Cardiac ventricle fibroblast (primary cell): ENCODE measurements at places on chromosomes 3 and 15. TPM values are rescaled to one million over a fixed set of nuclear protein-coding genes. Genes with fewer than 3 reads are reported as not detected.

The CCR9 gene
- not detected in 2 replicates for total RNA-seq

The ARPP21 gene
- not detected in 2 replicates for total RNA-seq

The GUCA1C gene
- total RNA-seq: not detected in 2 replicates

The ZNF502 gene
- total RNA-seq: 3.4 and 5.5 TPM in 2 replicates

The FBXW12 gene
- total RNA-seq: not detected in 2 replicates

The VGLL3 gene
- total RNA-seq: 40.6 and 41.7 TPM in 2 replicates

The CPLX3 gene
- total RNA-seq: not detected in 2 replicates

The FES gene
- 21.8 and 32.7 TPM in 2 replicates for total RNA-seq

The ITPKA gene
- 0.78 and 1.1 TPM in 2 replicates for total RNA-seq

The ALS2CL gene
- total RNA-seq: 0.19 and 0.29 TPM in 2 replicates

The GP5 gene
- total RNA-seq: 0.06 and 0.10 TPM in 2 replicates

The SMC4 gene
- total RNA-seq: 28.3 and 36.5 TPM in 2 replicates

The FRMD5 gene
- total RNA-seq: 0.50 and 0.54 TPM in 2 replicates

The IMPG2 gene
- total RNA-seq: 0.20 and 0.37 TPM in 2 replicates

The PPM1L gene
- 8.6 and 10.0 TPM in 2 replicates for total RNA-seq

The MAP6D1 gene
- 2.6 and 2.7 TPM in 2 replicates for total RNA-seq

The FGD5 gene
- 2.1 and 5.6 TPM in 2 replicates for total RNA-seq

The THSD4 gene
- 2.3 and 3.2 TPM in 2 replicates for total RNA-seq

The GOLGA6D gene
- not detected in 2 replicates for total RNA-seq

The DNAJB11 gene
- 51.1 and 60.6 TPM in 2 replicates for total RNA-seq

The IP6K2 gene
- 56.8 and 63.0 TPM in 2 replicates for total RNA-seq

The CCDC54 gene
- not detected in 2 replicates for total RNA-seq

The SPG11 gene
- 25.9 and 28.2 TPM in 2 replicates for total RNA-seq

The EOGT gene
- total RNA-seq: 11.3 and 13.4 TPM in 2 replicates

The SLCO2A1 gene
- total RNA-seq: 0.20 and 0.44 TPM in 2 replicates

The ECE2 gene
- total RNA-seq: 0.12 TPM in 1 of 2 replicates, not detected in the other

The RPLP1 gene
- total RNA-seq: 506 and 764 TPM in 2 replicates

The RGMA gene
- 14.9 and 19.3 TPM in 2 replicates for total RNA-seq

The CCDC39 gene
- not detected in 2 replicates for total RNA-seq

The RBP2 gene
- total RNA-seq: not detected in 2 replicates

The COL6A5 gene
- not detected in 2 replicates for total RNA-seq

The OIP5 gene
- total RNA-seq: 0.88 and 0.94 TPM in 2 replicates

The EFCC1 gene
- total RNA-seq: 0.06 TPM in 1 of 2 replicates, not detected in the other
